HTR-8/SVneo (cell line): ENCODE measurements at places on chromosomes 1 and 21.

- no peak for DNase-seq
Measured at GRCh38 chr1:26593385-26593784, 63.8 kb downstream of the RPS6KA1 start.

GRCh38 chr1:172778456-172779455 lies 119.9 kb downstream of the FASLG start:
- peak; percentile 4 for DNase-seq

- DNase-seq = peak; percentile 44
Measured at GRCh38 chr1:168321945-168322344, 41.3 kb downstream of the TBX19 start.

DNA sequence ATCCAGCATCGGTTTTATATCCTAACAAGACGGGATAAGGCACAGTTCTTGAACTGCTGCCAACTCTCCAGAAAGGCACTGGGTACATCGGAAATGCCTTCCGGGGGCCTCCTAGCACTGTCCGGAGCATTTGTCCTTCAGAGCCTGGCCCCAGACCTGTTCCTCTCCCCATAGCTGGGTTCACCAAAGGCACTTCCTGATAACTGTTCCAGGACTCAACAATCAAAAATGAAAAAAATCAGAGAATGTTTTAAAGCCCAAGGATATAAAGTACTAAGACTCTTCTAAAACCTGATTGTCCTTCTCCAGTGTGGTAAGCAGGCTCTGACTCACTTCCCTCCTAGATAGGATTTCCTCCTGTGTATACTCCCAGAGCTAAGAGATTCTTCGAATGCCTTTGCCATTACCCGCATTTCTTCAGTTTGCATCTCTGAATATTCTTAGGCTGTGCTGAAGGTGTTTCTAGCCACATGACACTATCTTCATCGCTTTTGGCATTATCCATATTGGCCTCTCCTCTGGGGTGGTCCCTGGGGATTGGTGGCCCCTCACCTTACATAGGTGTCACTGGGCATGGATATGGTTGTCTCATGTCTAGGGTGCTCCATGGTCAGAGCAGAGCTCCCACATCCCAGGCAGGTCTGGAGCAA lies 112.9 kb downstream of the ZBTB18 start:
- peak; percentile 95 for DNase-seq

GRCh38 chr1:212040629-212041412 lies 5.3 kb downstream of the DTL start:
- DNase-seq = no peak

DNA sequence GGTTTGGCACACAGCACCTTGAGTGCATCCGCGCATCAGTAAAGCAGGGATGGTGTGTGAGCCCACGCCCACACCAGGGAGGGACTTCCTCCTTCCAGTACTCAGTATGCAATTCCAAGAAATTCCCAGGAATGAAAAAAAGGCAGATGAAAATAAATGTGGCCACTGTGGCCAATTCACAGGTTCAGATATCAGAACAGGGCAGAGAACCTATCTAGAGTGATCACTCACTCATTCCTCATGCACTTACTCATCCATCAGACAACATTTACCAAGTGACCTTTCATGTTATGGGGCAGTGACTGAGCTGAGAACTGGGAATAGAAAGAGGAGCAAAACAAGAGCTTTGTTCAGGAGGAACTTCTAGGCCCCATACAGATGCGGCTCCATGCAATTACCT lies 113.7 kb downstream of the ZSCAN20 start:
- peak; percentile 29 for DNase-seq

GRCh38 chr1:204940591-204940990 lies 69.9 kb downstream of the NFASC start:
- no peak for DNase-seq
